ENCODE measurements at places on chromosomes 13 and 19.

GRCh38 chr13:89845874-89846273, 1501.6 kb upstream of the MIR17HG start:
- no peak for DNase-seq

DNA sequence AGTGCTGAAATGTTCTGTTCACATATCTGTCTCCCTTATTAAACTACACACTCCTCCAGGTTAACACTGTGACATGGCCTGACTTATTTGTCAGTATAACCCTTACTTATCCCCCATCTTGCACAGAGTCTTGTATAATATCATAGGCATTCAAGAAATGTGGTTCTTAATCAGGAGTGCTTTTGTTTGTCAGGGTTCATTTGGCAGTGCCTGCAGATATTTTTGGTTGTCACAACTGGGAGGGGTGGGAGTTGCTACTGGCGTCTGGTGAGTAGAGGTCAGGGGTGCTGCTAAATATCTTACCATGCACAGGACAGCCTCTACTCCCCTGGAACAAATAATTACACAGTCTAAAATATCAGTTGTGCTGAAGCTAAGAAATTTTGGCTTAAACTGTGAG, 20.4 kb upstream of the OBI1 start:
- DNase-seq, result no peak

DNA sequence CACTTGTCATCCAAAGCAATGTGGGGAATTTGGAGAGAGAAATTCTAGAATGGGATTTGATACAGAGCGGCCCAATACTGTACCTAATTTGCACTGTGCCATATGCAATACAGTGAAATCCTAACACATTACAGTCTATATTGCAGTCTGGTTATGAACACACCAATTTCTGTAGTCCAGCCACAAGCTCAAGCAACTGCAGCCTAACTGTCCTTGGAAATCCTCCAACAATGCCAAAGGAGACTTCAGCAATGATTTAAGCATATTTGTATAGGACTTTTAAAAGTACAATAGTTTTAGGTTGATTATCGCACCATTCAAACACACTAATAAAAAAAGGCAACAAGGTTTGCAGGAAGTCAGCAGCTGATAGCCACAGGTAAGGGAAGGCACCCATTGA, 17.3 kb downstream of the DIAPH3 start:
- DNase-seq, result no peak

GRCh38 chr19:32416749-32417456, 11.3 kb downstream of the DPY19L3 start:
- no peak for DNase-seq

GRCh38 chr19:35043906-35044305, 2.4 kb downstream of the HPN start:
- no peak for DNase-seq

DNA sequence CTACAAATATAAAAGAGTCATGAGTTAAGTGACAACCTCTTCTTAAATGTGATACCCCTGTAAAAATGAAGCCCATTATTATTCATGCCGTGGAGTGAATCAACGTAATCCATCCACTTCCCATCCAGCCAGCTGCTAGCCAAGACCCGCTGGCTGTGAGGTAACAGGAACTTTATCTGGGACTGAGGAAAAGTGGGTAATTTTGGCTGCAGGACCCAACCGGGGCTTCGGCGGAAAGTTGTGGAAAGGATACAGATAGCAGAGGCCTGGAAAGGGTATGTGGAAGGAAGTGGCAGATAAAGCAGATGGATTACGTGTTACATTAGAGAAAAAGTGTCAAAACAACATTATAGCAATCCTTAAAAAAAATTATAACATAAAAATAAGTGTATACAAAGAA, 48.3 kb downstream of the SLC7A1 start:
- DNase-seq, result no peak

- DNase-seq, result no peak
These were observed 503.2 kb upstream of the SPRY2 start for GRCh38 chr13:80844164-80844563.
